ENCODE measurements at places on chromosomes 13 and 19.

- DNase-seq = no peak
These were observed 257.2 kb downstream of the DIAPH3 start for GRCh38 chr13:59906413-59907049.

GRCh38 chr19:34494601-34495000, 13.0 kb downstream of the WTIP start:
- DNase-seq = no peak

- DNase-seq = no peak
These were observed 179.0 kb downstream of the STK24 start for GRCh38 chr13:98397861-98398260.

DNA sequence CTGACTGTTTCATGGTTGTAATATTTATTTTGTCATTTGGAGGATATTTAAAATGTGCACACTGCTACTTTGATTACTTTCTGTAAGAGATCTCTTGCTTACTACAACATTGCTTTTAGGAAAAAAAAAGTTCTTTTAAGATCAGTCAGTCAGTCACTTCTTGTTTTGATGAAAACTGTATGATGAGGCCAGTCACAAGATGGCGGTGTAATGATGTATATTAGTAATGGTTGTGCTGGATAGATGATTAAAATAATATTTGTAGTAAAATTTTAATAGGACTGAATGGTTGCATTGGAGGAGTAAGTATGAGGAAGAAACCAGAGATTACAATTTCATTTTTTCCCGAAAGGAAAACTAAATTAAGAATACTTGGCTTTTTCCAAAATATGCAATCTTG, 2411.1 kb downstream of the PCDH9 start:
- DNase-seq = no peak

- no peak for DNase-seq
These were observed 8.1 kb upstream of the IGFL3 start for GRCh38 chr19:46132508-46133100.

DNA sequence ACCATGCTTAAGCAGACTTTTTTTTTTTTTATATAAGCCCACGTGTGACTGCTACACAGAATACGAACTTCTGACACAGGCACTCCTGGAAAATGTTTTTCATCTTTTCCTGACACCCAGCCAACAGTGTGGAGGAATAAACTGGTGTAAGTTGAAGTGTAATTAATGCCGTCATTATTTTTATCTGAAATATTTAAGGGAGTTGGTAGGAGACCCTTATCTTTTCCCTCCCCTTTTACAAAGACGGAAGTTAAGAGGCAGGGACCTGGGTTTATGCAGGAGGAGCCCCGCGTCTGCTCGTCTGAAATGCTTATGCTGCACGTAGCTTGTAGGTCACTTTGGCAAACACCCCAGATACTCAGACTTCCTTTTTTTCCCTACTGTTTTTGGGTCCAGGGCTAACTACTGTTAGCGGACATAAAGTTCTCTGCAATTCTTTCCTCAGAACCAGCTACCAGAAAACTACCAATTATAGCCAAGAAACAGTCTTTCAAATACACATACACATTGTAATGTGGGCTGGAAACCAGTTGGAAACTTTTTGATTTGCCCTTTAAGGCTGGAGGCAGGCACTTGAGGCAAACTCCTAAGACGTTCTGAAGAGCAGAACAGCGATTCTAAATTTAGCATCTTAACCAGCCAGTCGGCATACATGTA, 50.8 kb downstream of the EFNB2 start:
- no peak for DNase-seq
